ENCODE measurements at places on chromosomes 11 and 22.

DNA sequence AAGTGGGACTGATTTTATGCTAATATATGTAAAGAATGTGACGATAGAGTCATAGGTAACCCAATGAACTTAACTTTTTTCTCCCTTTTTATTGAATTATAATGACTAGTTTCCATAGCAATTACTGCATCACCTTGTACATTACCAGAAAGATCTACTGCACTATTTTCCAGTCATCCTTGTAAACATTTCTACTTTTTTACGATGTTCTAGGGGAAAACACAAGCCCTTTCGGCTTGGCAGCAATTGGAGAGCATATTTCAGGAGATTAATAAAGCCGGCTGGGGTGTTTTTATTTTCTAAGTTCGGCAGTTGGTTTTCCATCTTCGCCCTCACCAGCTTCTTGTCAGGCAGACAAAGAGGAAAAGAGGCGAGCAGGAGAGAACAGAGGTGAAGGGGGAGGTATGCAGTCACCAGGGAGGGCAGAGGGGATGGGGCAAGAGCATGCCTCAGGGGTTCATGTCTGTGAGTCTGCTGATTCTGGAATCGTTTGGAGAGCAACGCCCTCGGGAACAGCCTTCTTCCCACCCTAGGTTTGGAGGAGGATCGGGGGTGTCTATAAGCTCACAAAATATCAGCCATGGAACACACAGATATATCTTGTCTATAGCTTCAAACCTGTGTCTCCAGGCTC lies 476.4 kb downstream of the MIAT start:
- DNase-seq, result no peak

GRCh38 chr11:128709402-128709801 lies 15.5 kb downstream of the FLI1 start:
- DNase-seq, result no peak

GRCh38 chr11:104328512-104328907 lies 164.6 kb upstream of the PDGFD start:
- no peak for DNase-seq

GRCh38 chr11:70473873-70474690 lies 75.8 kb downstream of the CTTN start:
- no peak for DNase-seq

DNA sequence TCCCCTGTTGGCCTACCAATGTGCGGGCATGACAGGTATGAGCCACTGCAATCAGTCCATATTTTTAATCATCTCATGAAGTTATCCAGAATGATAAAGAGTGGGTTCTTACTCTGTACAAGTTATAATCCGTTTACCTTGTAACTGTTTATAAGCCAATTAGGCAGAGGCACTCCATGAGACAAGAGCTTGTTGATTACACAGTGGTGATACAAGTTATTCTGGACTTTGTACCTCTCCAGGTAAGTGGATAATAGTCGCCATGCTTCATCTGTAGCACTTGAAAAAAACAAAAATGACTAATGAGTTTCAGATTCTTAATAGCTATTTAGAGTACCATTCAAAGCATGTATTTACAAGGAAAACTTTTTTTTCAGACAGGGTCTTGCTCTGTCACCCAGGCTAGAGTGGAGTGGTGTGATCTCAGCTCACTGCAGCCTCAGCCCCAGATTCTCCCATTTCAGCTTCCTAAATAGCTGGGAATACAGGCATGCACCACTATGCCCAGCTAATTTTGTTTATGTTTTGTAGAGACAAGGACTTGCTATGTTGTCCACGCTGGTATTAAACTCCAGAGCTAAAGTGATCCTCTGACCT lies 17.7 kb upstream of the FNBP4 start:
- no peak for DNase-seq

- DNase-seq, result peak; percentile 45
These were observed at the start of gene SHISA8 for GRCh38 chr22:41915035-41915785. TSS of gene SHISA8 (minus strand) at chr22:41915074. CDS start at chr22:41914667, 407 bp downstream.

Data from activated CD4-positive, CD25-positive, alpha-beta regulatory T cell (primary cell).